ENCODE measurements at places on chromosomes 6 and 20.
A peak's percentile ranks its signal among the peaks of the same experiment; 100 is the strongest.

DNA sequence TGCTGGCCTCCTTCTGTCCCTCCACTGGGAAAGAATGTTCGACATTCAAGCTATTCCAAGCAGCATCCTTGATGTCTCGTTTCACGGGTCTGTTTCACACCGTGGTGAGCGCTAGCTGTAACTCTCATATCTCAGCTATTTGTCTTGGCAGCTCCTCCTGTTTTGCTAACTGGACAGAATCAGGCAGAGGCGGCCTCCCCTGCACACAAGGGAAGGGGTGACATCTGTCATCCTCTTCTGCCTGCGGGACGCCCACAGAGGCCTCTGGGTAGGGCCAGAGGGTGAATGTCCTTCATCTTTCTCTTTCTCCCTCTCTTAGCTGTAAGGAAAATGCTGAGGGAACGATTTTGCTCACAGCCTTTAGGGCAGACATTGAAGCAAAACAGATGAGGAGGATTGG is 232.8 kb upstream of the GMDS start:
- no peak for DNase-seq

GRCh38 chr6:79833964-79834284 is 113.4 kb downstream of the ELOVL4 start:
- DNase-seq: no peak

DNA sequence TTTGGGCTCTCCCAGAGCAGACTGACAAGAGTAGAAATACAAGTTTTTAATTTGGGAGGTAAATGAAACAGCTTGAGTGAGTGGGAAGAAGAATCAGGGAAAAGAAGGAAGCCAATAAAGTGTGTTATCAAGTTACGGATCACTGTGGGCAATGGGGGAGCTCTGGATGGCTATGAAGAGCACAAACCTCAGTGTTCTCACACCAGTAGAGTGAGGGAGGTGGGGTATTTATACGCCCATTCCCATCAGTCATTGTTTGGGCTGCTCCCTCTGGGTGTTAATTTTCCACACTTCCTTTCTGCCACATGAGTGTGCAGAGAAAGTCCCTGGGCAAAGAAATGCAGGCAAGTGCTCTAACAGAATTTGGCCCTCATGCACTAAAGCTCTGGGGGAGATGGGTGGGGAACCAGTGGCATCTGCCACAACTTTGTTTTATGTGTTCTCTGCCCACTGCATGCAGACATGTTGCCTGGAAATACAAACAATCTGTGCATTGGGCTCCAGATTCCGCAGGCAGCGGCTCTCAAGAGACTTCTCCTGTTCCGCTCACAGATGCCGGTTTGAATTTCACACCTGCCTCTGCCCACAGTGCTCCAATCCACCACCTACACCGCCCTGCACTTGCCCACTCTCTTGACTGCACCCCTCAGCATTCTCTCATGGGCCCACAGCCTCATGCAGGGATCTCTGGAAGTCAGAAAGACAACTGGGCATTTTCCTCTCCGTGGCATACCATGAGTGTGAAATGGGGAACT is 211.1 kb upstream of the RNF24 start:
- DNase-seq: no peak

GRCh38 chr6:109738255-109738654 is 47.2 kb downstream of the FIG4 start:
- no peak for DNase-seq

DNA sequence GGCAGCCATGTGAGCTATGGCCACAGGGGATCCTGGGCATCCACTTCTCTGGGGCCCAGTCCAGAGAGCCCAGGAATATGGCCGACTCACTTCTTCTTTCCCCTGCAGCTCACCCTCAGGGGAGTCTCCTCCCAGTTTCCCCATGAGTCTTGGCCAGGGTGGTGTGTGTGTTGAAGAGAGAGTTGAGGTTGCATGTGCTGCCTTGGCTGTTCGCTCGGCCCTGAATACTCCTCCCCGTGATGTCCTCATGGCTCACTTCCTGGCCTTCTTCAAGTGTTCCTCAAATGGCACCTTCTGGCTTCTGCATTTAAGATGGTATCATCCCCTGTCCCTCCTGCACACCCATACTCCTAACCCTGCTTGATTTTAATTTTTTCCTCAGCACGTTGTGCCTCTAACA is 3.2 kb upstream of the TREML1 start:
- no peak for DNase-seq

GRCh38 chr6:146065690-146066089 is 36.8 kb downstream of the GRM1 start:
- no peak for DNase-seq

GRCh38 chr6:2952557-2953095 is 18.7 kb downstream of the SERPINB6 start:
- peak; percentile 98 for DNase-seq

Data from KBM-7 (cell line).